Cardiac muscle cell (in vitro differentiated cells and primary cell): ENCODE measurements at places on chromosomes 2 and 18.
A peak's percentile ranks its signal among the peaks of the same experiment; 100 is the strongest.

DNA sequence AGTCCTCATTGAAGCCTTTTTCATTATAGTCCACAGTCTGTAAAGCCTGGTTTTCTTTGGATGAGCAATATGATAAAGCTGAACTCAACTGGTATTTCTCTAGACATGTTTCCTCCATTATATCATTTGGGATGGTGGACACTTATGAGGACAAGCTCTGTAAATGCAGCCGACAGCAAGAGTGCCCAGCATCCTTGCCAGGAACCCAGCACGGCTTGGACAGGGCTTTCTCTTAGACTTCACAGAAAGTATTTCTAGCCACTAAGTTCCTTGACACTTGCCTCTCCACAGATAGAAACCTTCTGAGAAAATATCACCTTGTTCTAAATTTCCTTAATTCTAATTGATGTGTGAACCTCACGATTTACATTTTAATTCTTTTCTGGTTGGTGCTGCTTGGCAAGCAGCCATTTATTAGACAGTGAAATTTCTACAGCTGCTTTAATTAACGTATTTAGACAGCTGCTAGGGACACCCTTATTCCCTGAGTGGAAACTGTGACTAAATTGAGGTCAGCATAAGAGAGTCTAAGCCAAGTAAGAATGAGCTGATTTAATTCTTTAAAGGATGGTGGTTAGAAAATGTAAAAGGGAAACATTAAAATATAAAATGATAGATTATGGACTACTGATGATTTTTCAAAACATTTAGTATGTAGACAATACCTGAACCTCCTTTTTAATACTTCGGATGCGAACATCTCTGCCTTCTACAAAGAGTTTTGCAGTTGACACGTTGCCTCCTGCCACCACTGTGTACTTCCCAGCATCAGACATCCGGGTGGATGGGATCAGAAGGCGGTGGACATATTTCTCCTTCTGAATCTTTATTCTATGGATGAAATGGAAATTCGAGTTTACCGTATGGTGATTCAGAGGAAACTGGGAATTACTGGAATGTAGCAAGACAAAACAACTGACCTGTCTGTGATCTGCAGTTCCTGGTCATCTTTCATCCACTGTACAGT is 39.8 kb downstream of the TTN start:
- no peak for DNase-seq

GRCh38 chr2:24024018-24024417 is 14.1 kb downstream of the MFSD2B start:
- DNase-seq: no peak

DNA sequence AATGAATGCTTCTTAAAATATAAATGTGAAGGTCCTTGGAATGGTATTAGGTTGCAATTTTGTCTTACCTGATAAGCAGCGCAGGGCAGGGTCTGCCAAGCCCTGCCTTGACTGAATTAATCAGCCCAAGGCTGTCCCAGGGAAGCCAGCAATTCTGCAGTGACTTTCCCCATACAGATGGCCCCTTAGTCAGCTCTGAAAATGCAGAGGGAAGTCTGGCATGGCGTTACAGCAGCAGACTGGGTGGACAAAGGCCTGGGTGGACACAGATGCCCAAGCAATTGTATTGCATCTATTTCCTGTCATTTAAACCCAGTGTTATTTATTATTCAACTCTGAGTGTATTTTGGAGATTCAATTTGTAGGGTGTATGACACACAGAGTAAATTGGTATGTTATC is 56.6 kb upstream of the NOL4 start:
- DNase-seq: no peak

GRCh38 chr2:206096876-206097275 is 10.9 kb upstream of the INO80D start:
- DNase-seq: no peak

- no peak for DNase-seq
These were observed 79.0 kb downstream of the LBH start for GRCh38 chr2:30310371-30310770.

DNA sequence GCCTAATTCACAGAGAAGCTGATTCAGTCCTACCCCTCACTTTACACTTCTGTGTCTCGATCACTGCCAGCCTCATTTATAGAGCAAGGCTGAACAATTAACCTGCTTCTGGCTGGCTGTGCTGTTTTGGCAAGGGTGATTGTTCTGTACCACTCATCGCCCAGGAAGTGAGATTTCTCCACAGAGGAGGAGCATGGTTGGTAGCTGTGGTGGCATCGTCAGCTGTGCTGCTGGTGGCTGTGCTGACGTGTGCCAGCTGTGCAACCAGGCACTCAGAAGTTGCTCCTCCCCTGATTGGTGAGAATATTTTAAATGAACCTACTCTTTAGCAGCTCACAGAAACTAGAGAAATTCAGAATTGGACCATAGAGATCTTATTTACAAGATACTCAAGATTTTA is 158.3 kb downstream of the EML6 start:
- no peak for DNase-seq

GRCh38 chr2:177810906-177811305 is 261.7 kb downstream of the PDE11A start:
- DNase-seq: no peak

DNA sequence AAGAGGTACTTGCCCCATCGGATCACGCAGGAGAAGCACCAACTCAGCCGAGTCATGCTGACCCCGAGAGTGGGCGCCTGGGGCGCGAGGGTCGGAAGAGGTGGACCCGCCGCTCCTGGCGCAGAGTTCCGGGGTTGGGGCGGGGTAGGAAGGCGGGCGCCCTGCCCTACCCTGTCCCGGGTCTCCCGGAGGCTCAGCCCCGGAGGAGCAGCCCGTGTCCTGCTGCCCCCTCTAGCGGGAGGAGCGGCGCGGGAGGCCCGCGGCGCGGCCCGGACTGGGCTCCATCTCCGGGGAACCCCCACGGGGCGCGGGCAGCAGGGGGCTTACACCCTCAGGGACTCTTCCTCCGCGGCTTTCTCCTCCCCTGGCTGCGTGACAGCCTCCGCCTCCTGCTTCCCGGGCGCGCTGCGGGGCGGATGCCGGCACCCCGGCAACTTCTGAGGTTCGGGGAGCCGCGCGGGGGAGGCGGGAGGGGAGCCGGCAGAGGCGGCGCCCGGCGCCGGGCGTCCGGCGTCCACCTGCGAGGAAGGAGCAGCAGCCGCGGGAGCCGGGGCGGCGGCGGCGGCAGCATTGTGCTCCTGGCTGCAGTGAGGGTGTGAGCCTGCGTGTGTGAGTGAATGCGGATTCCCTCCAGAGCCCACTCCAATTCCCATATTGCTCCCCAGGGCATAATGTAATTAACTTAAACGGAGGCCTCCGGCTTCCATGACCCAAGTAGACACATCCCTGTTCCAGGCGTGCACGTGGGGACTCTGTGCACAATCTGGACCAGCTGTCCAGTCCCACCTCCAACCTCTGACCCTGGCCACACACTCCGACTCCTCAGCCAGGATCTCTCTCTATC is 7.6 kb upstream of the TNS1 start:
- peak; percentile 66 for DNase-seq

GRCh38 chr18:30652387-30652786 is 390.2 kb downstream of the DSC3 start:
- DNase-seq: no peak

DNA sequence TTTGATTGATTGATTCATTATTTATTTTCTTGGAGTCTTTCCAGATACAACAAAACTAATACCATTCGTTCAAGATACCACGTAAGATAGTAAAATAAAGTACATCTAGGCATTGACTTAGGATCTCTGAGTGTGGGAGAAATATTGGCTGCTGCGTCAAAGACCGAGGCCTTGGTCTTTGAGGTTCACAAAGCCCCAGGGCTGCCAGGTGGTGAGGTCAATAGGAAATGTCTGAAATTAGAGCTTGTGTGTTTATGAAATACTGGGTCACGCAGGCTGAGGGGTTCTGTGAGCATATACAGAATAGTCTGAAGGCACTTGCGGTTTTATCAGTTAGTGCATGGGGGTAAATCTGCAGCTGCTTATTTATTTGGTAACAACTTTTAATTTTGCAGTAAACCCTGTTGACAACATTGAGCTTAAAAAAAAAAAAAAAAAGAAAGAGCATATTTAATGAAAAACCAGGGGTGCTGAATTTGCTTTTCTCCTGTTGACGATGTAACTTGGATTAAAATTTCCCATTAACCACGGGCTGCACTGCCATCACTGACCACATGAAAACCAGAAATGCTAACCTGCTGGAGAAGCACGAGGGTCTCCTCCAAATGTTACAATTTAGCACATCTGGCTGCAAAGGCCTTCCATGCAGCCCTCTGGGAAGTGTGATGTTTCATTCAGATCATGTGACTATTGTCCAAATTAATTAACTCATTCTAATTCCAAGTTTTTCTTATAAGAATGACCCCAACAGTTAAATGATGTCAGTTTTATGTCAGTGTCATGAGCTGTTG is 27.1 kb upstream of the SERPINB12 start:
- DNase-seq: no peak

- DNase-seq: no peak
These were observed 2.8 kb downstream of the CPS1 start for GRCh38 chr2:210559182-210559581.

GRCh38 chr2:226031647-226032501 is 632.4 kb downstream of the NYAP2 start:
- peak; percentile 51 for DNase-seq

DNA sequence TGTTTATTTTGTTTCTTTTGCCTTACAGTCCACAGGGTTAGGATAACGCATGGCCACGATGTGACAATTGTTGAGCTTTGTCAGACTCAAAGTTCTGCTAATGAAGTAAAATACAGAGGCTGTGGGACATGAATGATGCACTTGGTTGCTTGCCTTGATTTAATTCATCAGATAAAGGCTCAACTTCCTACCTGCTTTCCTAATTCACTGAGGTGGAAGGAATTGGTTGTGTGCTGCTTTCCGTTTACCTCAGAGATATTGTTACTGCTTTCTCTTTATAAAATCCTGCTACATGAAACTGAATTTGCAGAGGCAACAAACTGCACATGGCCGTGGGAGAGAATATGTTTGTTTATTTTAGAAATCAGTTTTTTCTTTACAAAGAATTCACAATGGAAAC is 6.6 kb downstream of the RIT2 start:
- no peak for DNase-seq

DNA sequence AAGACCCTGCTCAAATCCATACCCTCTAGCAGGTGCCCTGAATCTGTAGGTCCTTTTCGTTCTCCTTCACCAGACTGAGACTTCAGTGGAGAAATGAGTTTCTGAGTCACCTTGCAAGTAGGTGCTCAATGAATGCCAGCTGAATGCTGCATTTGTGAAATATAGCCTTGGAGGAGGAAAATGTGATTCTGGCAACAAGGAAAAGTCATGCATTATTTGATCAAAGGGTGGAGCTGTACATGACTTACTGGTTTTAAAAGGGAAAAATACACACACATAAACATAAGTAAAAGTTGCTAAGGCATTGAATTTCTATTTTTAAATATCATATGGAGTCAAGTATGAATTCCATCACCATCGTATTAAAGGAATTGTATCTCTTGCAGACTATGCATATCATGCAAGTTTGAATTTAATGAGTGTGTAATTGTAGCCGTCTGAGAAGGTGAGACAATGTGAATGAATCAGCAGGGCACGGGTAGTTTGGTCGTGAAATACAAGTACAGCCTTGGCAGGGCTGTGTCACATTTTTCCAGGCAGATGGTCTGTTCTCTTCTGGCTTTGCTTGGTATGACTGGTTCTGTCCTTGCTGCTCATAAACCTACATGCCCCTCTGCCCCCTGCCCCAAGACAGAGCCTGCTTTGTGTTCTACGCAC is 160.8 kb downstream of the COL6A3 start:
- no peak for DNase-seq

DNA sequence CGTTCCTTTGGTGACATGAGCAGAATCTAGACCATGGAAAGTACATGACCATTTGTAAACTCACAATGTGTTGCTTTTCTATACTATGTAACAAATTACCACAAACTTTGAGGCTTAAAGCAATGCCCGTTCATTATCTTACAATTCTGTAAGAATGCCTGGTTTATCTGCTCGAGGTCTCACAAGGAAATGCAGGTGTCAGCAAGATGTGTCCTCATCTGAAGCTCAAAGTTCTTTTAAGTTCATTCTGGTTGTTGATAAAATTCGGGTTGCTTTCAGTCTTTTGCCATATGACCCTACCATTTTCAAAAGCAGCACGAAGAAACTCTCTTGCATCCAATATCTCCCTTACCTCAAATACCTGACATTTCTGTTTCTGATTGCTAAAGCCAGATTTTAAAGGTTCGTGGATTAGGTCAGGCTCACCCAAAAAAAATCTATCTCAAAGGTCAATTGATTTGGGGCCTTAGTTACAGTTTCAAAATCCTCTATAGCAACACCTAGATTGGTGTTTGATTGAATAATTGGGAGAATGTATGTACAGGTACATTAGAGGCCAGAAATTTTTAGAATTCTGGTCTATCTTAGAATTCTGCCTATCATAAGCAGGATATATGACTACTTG is 125.9 kb downstream of the TMEM131 start:
- DNase-seq: no peak

GRCh38 chr2:21715887-21716286 is 592.1 kb downstream of the TDRD15 start:
- DNase-seq: no peak
